ENCODE measurements at places on chromosomes 4 and X.

DNA sequence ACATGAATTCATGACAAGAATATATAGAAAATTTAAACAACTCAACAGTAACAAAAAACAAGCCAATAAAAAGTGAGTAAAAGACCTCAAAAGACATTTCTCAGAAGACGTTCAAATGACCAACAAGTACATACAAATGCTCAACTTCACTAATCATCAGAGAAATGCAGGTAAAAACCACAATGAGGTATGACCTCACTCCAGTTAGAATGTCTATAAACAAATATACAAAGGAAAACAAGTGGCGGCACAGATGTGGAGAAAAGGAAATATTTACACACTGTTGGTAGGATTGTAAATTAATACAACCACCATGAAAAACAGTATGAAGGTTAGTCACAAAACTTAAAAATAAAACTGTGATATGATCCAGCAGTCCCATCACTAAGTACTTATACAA, 1033.1 kb downstream of the RAPGEF2 start:
- no peak for DNase-seq

DNA sequence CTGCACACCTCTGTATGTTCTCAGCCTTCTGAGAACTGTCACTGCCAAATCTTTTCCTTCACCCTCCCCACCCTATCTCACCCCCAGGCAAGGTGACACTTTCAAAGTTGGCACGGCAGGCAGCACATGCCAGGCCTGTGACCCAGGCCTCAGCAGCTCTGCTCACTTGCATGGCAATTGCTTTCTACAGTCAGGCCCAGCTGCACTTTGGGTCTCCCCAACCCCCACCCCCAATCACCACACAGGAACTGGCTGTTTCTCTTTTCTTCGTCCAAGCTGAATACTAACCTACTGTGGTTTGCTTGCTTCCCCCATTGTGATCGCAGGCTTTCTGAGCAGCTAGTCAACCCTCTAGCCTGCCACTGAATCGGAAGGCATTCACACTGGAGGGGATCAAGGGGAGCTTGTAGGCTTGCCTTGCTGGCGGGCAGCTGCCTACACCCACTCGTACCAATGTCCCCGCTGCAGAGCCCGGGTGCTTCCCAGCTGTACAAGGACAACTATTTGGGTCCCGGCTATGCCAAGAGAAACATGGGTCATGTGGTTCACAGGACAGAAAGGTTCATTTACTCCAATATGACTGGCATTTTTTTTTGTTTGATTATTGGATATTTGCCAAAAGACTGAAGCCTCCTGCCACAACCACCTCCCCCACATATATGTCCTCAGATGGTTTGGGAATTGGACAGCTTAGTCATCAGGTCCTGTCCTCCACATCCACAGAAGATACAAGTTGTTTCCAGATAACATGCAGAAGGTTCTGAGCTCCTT, 28.1 kb downstream of the SLC25A43 start:
- no peak for DNase-seq

DNA sequence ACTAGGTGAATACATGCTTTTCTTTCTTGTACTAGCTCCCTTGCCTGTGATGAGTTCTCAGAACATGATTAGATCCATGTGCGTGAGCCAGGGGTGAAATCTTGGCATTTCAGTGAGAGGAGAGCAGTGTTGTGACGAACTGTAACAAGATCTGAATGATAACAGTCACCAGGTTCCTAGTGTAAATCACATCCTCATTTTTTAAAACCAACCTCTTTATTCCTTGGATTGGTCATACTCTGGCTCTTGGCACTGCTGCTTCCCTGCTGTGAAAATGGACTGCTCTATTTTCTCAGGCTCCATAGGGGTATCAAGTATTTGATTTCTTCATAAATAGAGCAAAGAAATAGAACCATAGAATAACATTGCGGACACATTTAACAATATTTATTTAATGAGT, 206.3 kb downstream of the SLC4A4 start:
- DNase-seq: no peak

- no peak for DNase-seq
These were observed 32.2 kb downstream of the LNX1 start for GRCh38 chr4:53559021-53559620.

GRCh38 chrX:72299891-72300630, 5.7 kb downstream of the CITED1 start:
- no peak for DNase-seq

Measured in activated CD4-positive, alpha-beta T cell treated with anti-CD3 and anti-CD28 coated beads, Interleukin-2, Interleukin-6, amounts not matched to agents 100 ng/mL and 50 ng/mL, durations not matched to agents 16 hours and 8 hours (primary cell).